ENCODE measurements at places on chromosomes 12 and 14.
A peak's percentile ranks its signal among the peaks of the same experiment; 100 is the strongest.

DNA sequence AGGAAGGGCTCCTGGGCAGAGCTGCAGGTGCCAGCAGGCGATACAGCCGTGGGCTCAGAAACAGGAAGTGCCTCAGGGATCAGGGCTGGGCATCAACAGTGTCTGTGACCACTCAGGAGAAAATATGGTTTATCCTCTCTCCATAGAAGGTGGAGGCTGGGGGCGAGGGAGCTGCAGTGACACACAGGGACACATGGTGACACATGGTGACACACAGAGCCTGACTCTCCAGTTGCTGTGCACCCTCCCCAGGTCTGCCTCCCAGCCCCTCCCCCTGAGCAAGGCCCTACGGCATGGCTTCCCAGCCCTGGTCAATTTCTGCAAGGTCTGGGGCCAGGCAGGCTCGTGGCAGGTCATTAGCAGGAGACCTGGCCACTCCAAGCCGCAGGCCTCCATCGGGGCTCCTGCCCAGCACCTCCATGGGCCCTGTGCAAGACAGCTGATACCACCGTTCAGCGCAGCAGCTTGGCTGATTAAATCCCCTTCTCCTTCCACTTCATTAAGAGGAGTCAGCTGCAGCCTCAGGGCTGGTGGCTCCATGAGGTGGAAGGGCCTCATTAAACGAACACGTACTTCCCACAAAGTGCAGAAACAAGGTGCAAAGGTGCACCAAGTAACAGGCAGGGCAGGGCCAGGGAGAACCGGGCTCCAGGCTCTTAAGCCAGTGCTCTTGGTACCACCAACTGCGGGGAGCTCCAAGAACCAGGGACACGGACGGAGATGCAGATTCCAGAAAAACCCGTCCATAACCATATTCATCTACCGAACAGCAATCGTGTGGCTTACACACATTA is 60.7 kb downstream of the CCNK start:
- no peaks in the 10 kb centered on the region for H3K36me3 ChIP-seq
- no peaks in the 10 kb centered on the region for H3K27me3 ChIP-seq
- no peak overlapping the region for H3K4me3 ChIP-seq
- no peak for DNase-seq

DNA sequence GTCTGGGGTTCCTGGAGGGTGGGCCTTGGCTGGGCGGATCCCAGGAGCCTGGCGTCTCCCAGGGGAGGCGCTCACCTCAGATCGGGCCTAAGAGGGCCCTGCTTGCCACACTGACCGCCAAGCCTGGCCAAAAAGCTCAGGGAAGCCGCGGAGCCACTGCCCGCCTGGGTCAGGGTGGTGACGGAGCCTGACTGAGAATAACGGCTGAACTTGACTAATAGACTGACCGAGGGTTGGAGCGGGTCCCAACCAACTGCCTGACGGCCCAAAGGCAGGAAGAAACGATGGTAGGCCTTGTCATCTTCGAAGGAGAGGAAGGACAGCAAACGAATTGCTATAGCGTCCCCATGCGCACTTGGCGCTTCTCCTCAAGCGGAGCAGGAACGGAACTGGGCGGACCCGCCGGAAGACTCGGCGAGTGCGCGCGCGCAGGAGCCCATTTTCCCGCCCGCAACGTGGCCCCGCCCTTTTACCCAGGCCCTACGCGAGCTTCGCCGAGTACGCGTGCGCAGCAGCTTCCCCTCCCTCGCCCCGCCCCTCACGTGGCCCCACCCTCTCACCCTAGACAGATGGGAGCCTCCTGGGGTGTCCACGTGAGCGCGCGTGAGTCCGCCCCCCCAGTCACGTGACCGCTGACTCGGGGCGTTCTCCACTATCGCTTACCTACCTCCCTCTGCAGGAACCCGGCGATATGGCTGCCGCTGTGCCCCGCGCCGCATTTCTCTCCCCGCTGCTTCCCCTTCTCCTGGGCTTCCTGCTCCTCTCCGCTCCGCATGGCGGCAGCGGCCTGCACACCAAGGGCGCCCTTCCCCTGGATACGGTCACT is at the start of the genes ERP29 and TMEM116:
ERP29 (plus strand) TSS at position 652 of the 826 bp plus-strand sequence; CDS start at position 692, 40 bp downstream.
TMEM116 (minus strand) TSS at position 391 of the 826 bp plus-strand sequence. CDS start 7,895 bp downstream, outside the sequence.
- peaks cover 9% of the 10 kb centered on the region for H3K4me1 ChIP-seq
- no peaks in the 10 kb centered on the region for H3K36me3 ChIP-seq
- H3K27me3 ChIP-seq: no peaks in the 10 kb centered on the region

DNA sequence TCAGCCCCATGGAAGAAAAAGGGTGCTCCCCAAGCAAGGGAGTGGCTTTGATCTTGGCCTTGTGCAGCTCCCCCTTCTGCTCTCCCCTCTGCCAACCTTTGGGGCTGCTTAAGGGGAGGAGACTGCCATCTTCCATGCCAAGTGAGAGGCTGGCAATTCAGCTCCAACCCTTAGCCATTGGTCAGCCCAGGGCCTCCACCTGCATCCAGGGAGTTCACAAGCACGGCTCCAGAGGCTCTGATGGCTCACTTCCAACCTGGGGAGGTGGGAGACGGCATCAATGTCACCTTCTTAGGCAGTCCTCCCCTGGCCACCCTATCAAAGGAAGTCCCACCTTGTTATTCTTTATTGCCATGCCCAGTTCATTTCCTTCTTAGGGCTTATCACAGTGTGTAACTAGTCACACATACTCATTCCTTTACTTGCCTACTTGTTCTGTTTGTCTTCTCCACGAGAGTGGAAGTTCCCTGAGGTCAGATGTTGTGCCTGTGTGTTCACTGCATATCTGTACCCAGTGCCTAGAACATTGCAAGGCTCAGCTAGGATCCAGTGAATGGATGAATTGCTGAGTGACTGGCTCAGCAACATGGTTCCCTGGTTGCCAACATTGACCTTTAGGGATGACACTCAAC is 5.0 kb downstream of the HDAC7 start:
- H3K27ac ChIP-seq: no peak overlapping the region
- H3K27me3 ChIP-seq: no peaks in the 10 kb centered on the region
- H3K4me3 ChIP-seq: no peak overlapping the region
- peaks cover 58% of the 10 kb centered on the region for H3K4me1 ChIP-seq
- peaks cover 32% of the 10 kb centered on the region for H3K36me3 ChIP-seq

- H3K4me3 ChIP-seq: no peak overlapping the region
- H3K27me3 ChIP-seq: no peaks in the 10 kb centered on the region
- no peak for DNase-seq
- H3K27ac ChIP-seq: no peak overlapping the region
Observed at GRCh38 chr14:23297611-23298277, 4.9 kb downstream of the PPP1R3E start.

DNA sequence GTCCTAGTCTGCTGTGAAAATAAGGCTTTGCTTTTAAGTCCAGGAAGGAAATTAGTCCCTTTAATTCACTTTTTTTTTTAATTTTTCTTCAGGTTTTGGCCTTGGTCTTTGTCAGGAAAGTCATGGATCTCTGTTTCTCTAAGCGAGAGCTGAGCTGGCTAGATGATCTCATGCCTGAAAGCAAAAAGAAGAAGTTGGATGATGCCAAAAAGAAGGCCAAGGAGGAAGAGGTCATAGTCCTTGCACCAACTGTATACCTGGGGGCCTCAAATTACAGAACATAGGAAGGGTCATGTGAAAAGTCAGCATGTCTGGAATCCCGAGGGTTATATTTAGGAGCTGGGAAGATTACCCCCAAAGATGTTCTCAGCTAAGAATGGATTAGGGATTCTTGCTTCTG is 72.3 kb downstream of the SLC4A8 start:
- no peak overlapping the region for H3K4me3 ChIP-seq
- no peak for DNase-seq
- peaks cover 2% of the 10 kb centered on the region for H3K36me3 ChIP-seq
- H3K4me1 ChIP-seq: no peaks in the 10 kb centered on the region

GRCh38 chr14:75236467-75236866 is 42.2 kb upstream of the FOS start:
- DNase-seq: no peak
- no peak overlapping the region for H3K27ac ChIP-seq
- H3K4me1 ChIP-seq: peaks cover 22% of the 10 kb centered on the region
- H3K27me3 ChIP-seq: no peaks in the 10 kb centered on the region

- H3K4me1 ChIP-seq: no peaks in the 10 kb centered on the region
- DNase-seq: peak; percentile 33
- no peak overlapping the region for H3K27ac ChIP-seq
- H3K4me3 ChIP-seq: no peak overlapping the region
- H3K36me3 ChIP-seq: no peaks in the 10 kb centered on the region
Observed at GRCh38 chr14:22375321-22375930, 213.6 kb downstream of the DAD1 start.

DNA sequence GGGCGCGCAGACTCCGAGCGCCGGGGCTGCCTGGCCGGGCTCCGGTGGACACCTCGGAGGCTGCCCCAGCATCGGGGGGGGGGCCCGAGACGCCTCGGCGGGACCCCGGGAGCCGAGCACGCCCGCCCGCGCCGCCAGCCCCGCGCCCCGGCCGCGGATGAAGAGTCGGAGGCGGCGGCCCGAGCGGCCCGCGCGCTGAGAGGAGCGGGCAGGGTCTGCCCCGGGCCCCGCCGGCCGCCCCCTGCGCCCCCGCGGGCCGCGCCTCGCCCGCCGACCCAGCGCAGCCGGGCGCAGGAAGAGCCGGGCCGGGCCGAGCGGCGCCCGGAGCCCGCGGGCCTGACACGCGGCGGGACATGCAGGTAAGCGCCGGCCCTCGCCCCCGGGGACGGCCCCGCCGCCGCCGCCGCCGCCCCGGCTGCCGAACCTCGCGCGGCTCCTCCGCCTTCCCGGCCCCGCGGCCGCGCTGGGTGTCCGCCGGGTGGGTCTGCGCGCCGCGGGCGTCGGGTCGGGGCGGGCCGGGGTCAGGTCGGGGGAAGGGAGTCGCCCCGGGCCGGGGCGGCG is 63.7 kb downstream of the FBXL14 start:
- no peak for DNase-seq
- peak overlapping the region; percentile 92 for H3K4me3 ChIP-seq
- no peaks in the 10 kb centered on the region for H3K36me3 ChIP-seq
- H3K27ac ChIP-seq: no peak overlapping the region
- H3K4me1 ChIP-seq: peaks cover 35% of the 10 kb centered on the region

- H3K4me1 ChIP-seq: no peaks in the 10 kb centered on the region
- H3K27me3 ChIP-seq: no peaks in the 10 kb centered on the region
- no peaks in the 10 kb centered on the region for H3K36me3 ChIP-seq
- H3K4me3 ChIP-seq: no peak overlapping the region
Observed at GRCh38 chr12:115332945-115333344, 649.0 kb upstream of the TBX3 start.

DNA sequence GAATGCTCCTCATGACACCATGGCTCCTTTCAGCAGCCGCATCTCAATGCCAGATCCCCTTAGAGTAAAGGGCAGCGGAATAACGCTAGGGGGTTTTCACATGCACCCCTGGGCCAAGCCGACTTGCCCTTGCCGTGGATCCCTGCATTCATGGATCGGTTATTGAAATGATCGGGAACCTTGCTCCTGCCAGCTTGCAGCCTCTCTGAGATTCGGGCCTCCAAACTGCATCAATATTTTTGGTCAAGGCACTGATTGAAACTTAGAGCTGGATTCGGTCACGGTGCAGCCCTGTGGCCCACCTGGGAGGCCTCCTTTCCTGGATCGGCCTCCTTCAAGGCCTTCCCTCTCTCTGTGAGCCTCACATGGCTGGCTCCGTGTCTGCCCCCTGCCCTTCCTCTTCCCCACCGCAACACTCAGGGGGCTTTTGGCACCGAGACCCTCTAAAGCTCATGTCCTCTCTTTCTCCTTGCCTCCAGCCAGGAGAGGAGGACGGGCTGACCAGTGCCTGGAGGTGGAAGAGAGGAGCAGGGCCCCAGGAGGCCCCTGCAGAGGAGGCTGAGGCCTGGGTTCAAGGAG is 1.8 kb downstream of the PTPN6 start:
- H3K4me1 ChIP-seq: peaks cover 2% of the 10 kb centered on the region
- H3K27me3 ChIP-seq: no peaks in the 10 kb centered on the region
- H3K4me3 ChIP-seq: no peak overlapping the region
- no peak for DNase-seq
- H3K36me3 ChIP-seq: no peaks in the 10 kb centered on the region

DNA sequence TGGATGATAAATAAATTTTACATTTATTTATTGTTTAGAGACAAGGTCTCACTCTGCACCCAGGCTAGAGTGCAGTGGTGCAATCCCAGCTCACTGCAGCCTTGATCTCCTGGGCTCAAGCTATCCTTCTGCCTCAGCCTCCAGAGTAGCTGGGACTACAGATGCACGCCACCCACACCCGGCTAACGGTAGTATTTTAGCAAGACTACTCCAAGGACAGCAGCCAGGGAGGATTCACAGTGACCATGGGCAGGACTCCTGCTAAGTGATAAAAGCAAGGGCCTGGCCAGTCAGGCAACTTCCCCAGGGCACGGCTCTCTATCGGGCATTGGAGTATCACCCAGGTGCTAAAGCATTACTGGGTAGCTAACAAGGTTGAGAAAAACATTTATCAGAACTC is 55.4 kb downstream of the ARL6IP4 start:
- no peaks in the 10 kb centered on the region for H3K27me3 ChIP-seq
- no peaks in the 10 kb centered on the region for H3K4me1 ChIP-seq
- H3K4me3 ChIP-seq: no peak overlapping the region
- no peak for DNase-seq
- no peaks in the 10 kb centered on the region for H3K36me3 ChIP-seq

GRCh38 chr12:1330477-1330827 is 263.9 kb downstream of the FBXL14 start:
- no peak overlapping the region for H3K27ac ChIP-seq
- H3K27me3 ChIP-seq: no peaks in the 10 kb centered on the region
- H3K4me3 ChIP-seq: no peak overlapping the region
- no peaks in the 10 kb centered on the region for H3K4me1 ChIP-seq
- DNase-seq: no peak

- H3K27me3 ChIP-seq: no peaks in the 10 kb centered on the region
- no peak overlapping the region for H3K4me3 ChIP-seq
- H3K36me3 ChIP-seq: no peaks in the 10 kb centered on the region
- H3K27ac ChIP-seq: no peak overlapping the region
- H3K4me1 ChIP-seq: no peaks in the 10 kb centered on the region
- no peak for DNase-seq
Observed at GRCh38 chr12:2383325-2384028, 330.7 kb downstream of the CACNA1C start.

DNA sequence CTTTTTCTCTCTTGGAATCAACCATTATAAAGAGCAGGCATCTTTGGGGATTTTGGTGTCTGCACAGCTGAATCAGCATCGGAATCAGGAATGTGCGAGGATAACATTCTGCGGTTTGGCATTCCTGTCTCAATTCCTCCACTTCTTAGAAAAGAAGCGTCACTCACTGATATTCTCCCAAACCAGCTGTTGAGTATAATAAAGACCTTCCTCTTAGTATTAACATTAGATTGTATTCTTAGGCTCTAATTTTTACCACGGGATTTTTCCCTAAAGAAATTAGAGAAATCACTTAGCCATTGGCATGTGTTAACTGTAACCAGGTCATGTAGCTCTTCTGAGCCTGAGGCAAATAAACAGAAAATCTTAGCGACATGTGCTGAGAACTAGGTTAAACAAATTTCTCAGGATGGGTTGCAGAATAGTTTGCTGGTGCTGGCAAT is 128.7 kb downstream of the TMX1 start:
- no peaks in the 10 kb centered on the region for H3K36me3 ChIP-seq
- no peak for DNase-seq
- no peak overlapping the region for H3K4me3 ChIP-seq
- no peaks in the 10 kb centered on the region for H3K4me1 ChIP-seq
- H3K27me3 ChIP-seq: peaks cover 10% of the 10 kb centered on the region

GRCh38 chr12:26088998-26089397 is 35.8 kb downstream of the BHLHE41 start:
- H3K27me3 ChIP-seq: no peaks in the 10 kb centered on the region
- H3K4me1 ChIP-seq: no peaks in the 10 kb centered on the region
- DNase-seq: no peak
- no peaks in the 10 kb centered on the region for H3K36me3 ChIP-seq

GRCh38 chr12:103875666-103876065 is 34.6 kb upstream of the NT5DC3 start:
- no peaks in the 10 kb centered on the region for H3K27me3 ChIP-seq
- H3K36me3 ChIP-seq: no peaks in the 10 kb centered on the region
- H3K27ac ChIP-seq: no peak overlapping the region
- no peaks in the 10 kb centered on the region for H3K4me1 ChIP-seq
- DNase-seq: no peak

Data from neuronal stem cell (in vitro differentiated cells).